ENCODE measurements at places on chromosomes 3 and 15.

GRCh38 chr3:142029791-142030190 lies 119.6 kb downstream of the TFDP2 start:
- DNase-seq, result no peak

DNA sequence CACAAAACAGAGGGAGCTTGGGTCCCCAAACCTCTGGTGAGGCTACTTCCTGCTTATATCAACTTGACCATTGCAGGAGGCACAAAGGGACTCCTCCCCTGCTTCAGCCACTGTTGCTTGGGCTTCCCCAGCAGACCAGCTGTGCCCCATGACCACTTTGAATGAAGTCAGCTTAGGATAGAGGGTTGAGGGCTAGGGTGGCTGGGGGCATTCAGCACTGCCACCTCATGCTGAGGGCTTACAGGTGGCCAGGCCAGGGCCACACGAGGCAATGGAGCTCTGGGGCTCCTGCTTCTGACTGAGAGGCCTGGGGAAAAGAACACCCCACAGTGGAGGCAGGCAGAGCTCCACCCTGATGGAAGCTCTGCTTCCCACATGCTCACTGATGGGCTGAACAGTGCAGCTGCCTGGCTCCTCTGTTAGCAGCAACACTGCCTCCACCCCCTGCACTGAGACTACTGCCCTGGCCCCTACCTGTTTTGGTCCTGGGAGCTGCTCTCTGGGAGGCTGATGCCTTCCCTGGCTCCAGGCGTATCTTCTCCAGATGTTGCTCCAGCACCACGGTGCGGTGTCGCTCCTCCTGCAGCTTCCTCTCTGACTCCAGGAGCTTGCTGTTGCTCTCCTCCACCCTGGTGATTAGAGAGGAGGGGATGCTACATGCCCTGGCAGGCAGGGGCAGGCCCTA lies 10.2 kb upstream of the HHATL start:
- no peak for DNase-seq

GRCh38 chr15:63475707-63476106 lies 28.7 kb upstream of the USP3 start:
- DNase-seq, result no peak

- no peak for DNase-seq
Measured at GRCh38 chr3:102233881-102234280, 200.9 kb upstream of the ZPLD1 start.

- peak; percentile 35 for DNase-seq
Measured at GRCh38 chr3:156674911-156675829, 780 bp downstream of the TIPARP start.

DNA sequence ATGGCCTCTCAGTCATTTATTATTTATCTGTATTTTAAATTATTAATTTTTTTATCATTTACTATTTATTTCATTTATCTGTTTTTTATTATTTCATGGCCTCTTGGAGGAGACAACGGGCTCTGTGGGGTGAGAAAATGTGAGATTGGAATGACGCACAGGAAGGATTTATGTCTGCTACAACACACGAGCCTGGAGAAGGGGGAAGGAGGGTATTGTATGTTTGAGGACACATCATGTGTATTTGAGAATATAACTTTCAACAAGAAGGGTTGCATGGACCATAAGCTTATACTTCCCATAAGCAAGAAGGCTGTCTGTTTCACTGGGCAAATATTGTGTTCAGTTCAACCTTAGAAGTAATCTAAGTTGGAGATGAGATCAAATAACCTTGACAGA lies 31.7 kb downstream of the LSM3 start:
- DNase-seq, result no peak
